Esophagus squamous epithelium (tissue), 5 donors: ENCODE measurements at places on chromosomes 13 and 19. TPM values are rescaled to one million over a fixed set of nuclear protein-coding genes. Genes with fewer than 3 reads are reported as not detected.

DNA sequence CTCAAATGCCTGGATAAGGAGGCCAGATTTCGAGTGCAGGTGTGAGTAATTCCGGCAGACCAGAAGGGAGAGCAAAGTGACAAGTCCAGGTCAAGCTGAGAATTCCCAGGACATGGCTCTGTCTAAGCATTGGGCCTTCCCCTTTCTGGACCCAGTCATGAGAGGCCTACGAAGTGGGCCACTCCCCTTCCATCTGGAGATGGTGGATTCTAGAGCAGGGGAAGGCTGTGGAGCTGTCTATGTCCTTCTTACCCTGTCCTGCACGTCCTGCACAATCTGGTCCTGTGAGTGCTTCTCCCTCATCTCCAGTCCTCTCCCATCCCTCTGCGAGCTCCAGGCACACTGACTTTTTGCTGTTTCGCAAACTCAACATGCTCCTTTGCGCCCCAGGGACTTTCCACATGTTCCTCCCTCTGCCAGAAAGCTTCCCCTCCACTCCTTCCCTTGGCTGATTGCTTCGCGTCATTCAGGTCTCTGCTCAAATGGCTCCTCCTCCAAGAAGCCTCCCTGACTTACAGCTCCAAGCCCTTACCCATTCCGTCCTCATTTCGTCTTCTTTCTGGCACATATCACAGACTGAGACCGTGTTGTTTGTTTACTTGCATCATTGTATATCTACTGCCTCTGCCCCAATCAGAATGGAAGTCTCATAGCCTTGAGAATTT is 193.2 kb downstream of the URI1 start:
- DNase-seq, result no peak

DNA sequence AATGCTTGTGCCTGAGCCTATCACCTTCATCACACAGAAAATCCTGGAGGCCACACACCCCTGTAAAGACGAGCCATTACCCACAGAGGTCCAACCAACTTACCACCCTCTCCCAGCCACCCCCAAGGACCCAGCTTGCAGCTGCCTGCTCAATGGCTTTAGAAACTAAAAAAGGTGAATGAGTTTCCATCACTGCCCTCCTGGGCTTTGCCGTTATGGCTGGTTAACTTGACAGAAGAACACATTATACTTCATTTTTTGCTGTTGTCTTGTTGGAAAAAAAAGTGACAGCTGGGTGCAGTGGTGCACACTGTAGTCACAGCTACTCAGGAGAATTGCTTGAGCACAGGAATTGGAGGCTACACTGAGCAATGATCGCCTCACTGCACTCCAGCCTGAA is 17.4 kb upstream of the FEM1A start:
- no peak for DNase-seq

DNA sequence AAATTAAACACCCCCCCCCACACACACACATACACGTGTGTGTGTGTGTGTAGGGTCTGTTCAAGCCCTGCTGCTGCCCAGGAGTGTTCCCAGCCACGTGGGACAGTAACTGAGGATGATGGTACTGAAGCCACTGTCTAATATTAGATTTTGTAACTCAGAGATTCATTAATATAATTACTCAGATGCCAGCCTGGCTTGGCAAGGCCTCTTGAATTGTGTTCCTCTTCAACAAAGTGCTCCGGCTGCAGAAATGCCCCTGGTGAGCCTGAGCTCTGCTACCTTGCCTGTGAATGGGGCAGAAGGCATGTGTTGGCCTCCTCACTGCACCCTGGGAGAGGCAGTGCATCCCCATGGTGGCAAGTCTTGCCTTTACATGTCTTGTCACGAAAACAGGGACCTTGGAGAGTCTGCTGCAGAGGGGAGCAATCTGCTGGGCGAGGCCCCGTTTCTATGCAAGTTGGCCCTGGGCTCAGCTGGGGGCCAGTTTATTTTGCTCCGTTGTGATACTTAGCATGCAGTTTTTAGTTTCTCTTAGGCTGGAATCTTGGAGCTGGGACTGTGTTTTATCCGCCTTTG is 44.0 kb downstream of the NFIX start:
- no peak for DNase-seq

DNA sequence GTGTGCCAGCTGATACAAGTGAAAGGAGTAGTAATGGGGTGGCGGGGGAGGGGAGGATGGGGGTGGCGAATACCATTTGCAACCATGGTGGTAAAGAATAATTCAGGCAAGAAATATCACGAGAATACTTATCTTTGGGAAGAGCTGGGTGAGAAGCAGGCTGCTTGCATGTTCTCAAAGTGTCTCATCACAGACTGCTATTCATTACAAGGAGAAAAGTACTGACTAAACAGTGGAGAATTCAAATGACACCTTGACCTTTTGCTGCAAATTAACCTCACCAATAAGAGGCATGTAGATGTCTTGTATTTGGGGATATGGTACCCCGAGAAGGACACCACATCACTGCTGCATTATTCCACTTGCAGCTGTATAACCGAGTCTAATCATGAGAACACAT is 585.7 kb upstream of the GPC6 start:
- DNase-seq, result no peak

GRCh38 chr19:34184880-34185491 is 12.7 kb downstream of the LSM14A start:
- DNase-seq, result no peak

GRCh38 chr19:50258918-50259372 is 55.5 kb downstream of the MYH14 start:
- no peak for DNase-seq

- no peak for DNase-seq
Measured at GRCh38 chr19:16207063-16207462, 9.4 kb downstream of the AP1M1 start.

GRCh38 chr13:114024603-114025404 is 50.9 kb upstream of the C13orf46 start:
- DNase-seq, result no peak

GRIK5 gene
- total RNA-seq, result 1.1 TPM

DENND1C gene
- 0.88 TPM for total RNA-seq
